Liver (tissue), 10 donors: ENCODE measurements at places on chromosomes 2 and 18.

- DNase-seq: no peak
Observed at GRCh38 chr18:11178951-11179549, 29.7 kb upstream of the PIEZO2 start.

GRCh38 chr2:240998995-240999791, 775 bp downstream of the SNED1 start:
- DNase-seq: peak; percentile 33

DNA sequence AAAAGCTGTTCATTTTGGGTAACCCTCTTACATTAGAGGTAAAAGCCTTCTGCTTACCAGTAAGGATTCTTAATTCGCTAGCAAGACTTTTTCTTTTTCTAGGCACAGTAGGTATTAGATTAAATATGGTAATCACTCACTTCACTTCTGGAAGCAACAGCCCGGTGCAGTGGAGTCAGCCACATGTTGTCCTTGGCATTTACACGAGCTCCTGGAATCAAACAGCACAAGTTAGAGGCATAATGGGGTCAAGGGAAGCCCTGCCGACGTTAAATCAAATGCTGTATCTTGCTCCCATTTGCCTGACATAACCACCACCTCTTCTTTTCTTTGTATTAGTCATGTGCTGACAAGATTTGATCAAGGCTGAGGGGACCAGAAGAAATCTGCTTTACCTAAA, 174.1 kb downstream of the ANKRD44 start:
- DNase-seq: no peak

DNA sequence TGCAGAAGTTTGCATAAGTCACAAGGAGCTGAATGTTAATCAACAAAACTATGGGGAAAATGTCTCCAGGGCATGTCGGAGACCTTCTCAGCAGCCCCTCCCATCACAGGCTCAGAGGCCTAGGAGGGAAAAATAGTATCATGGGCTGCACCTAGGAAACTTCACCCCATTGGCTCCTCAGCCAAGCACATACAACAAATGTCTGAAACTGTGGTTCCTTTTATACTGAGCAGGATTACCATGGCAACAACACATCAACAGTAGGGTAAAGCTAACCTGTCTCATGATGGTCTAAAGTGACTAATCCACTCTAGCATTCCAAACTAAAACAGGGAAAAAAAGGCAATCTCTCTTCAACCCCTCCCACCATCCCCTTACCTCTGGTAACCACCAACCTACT, 3.2 kb upstream of the NEMP2 start:
- DNase-seq: no peak

GRCh38 chr2:48722391-48722790, 33.1 kb downstream of the LHCGR start:
- DNase-seq: no peak

DNA sequence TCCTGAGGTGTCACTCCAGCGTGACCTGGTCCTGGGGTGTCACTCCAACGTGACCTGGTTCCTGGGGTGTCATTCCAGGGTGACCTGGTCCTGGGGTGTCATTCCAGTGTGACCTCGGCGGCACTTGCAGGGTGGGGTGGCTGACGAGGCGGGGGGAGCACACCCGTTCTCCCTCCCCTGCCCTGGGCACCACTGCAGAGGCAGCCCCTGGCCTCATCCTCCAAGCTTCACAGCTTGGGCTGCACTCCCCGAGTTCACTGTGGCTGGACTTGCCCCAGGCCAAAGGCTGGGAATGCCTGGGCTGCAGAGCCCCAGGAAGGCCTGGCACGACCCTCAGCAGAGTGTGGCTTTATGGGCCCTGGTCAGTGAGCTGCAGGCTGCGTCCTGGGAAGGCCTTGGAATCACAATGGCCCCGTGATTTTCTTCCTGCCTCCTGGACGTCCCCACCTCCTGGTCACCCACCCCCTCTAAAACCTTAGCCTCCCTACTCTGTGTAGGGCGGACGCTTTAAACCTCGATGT, 88.3 kb downstream of the NFATC1 start:
- DNase-seq: no peak

DNA sequence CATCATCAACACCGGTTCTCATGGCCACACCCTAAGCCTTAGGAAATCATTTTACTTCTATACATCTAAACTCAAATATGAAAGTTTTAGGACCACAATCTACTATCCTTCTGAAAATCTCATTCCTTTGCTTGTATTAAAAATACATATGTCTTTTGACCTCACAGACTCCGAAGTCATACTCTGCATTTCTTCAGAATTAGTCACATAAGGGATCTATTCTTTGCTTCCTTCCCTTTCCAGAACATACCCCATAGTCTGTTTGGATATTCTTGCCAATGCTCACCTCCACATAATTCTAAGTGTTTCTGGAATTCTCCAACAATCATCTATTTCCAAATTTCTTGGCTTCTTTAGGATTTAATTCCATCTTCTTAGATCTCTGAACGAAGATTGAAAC, 14.2 kb upstream of the DSG1 start:
- no peak for DNase-seq

GRCh38 chr2:182283512-182283911, 143.3 kb downstream of the PDE1A start:
- no peak for DNase-seq

DNA sequence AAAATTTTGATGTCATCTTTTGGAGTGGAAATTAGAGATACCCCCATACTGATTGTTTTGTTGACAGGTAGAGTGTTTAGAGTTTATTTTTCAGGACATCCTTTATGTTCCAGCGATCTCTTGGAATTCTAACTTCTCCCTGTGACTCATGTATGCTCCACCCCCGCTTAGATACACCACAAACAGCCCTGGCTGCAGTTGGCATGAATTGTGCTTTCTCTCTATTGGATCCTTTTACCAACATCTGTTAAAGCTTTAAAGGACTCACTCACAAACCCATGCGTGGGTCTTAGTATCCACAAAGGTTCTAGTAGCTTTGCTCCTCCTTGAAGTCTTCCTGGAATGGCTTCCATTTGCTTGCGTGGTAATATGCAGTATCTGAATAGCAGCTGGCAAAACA, 409.5 kb upstream of the POU3F3 start:
- DNase-seq: no peak

GRCh38 chr2:31337860-31338259, 76.7 kb downstream of the XDH start:
- no peak for DNase-seq

- no peak for DNase-seq
Observed at GRCh38 chr2:240574386-240575100, 6.3 kb downstream of the RNPEPL1 start.

- DNase-seq: no peak
Observed at GRCh38 chr2:107648781-107649404, 177.8 kb upstream of the RGPD4 start.

DNA sequence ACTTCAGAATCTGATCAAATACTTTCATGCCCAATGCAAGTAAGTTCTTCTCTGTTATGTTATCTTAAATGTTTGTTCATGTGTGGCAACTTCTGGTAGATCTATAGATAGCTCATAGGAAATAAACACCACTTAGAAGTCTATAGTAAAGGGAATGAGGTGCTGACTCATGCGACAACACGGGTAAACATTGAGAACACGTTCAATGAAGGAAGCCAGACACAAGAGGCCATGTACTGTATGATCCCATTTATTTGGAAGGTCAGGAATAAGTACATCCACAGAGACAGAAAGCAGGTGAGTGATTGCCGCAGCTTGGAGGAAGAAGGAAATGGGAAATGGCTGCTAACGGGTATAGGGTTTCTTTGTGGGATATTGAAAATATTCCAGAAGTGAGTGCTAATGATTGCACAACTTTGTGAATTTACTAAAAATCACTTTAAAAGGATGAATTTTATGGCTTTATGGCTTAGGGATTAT, 95.4 kb downstream of the ITGB1BP1 start:
- DNase-seq: no peak

DNA sequence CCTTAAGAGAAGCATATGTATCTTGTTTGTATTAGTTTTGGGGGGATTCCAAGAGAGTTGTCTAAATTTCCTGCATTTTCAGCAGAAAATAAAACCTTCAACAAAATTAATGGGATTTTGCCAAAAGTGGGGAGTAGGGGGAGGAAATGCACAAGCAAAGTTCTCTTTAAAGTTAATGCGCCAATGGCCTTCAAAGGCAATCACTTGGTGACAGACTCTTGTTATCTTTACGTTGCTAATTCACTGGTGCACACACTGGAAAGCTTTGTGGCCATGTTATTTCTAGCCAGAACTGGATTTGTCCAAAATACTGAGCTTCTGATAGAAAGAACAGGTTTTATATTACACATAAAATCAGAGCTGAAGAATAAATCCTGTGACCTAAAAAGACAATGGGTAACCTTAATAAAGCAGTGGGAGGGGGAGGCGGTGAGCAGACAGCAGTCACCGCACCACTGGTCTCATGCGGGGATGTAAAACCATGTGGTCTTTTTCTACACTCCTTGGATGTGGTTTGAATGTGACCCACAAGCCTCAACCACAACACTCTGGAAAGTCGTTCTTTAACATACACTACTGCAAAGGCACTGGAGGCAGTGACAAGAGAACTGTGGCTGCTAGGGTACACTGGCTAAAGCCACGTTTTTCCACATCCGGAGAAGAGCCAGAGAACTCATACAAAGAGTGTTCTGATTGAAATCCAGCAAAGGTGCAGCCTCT, 176.9 kb upstream of the SMAD7 start:
- no peak for DNase-seq
